ENCODE measurements at places on chromosomes 5 and 9.

DNA sequence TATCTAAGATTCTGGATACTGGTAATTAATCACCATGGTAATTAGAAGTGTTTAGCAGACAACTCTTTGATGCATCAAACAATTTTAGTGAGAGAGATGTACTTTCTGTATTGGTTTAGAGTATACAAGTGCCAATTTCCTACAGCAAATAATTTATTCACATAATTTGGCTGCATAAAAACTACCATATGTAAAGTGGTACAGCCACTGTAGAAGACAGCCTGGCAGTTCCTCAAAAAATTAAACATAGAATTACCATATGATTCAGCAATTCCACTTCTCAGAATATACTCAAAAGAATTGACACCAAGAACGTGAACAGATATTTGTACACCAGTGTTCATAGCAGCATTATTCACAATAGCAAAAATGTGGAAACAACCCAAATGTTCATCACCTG, 36.2 kb downstream of the PHAX start:
- no peak for DNase-seq

- DNase-seq = no peak
These were observed 313.9 kb upstream of the TRPC7 start for GRCh38 chr5:136679233-136679632.

GRCh38 chr5:5146530-5147160, 6.5 kb downstream of the ADAMTS16 start:
- no peak for DNase-seq

- DNase-seq = no peak
These were observed 6.6 kb upstream of the CCDC187 start for GRCh38 chr9:136310273-136311030.

DNA sequence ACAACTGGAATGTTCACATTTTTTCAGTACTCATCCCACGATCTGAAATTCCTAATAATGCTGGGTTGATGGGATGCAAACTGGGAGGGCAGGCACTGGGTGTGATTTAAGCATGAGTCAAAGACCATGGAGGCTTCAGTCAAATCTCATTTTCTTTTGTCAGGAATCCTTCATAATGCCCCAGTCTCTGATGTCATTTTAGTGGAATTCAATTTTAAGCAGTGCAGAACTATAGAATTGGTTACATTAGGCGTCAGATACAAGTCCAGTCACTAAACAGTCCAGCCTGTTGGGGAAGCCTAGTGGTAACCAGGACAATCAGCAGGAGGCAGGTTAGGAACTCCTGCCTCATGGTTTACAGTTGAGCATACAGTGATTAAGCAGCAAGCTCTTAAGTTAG, 41.0 kb upstream of the TMEM215 start:
- no peak for DNase-seq

DNA sequence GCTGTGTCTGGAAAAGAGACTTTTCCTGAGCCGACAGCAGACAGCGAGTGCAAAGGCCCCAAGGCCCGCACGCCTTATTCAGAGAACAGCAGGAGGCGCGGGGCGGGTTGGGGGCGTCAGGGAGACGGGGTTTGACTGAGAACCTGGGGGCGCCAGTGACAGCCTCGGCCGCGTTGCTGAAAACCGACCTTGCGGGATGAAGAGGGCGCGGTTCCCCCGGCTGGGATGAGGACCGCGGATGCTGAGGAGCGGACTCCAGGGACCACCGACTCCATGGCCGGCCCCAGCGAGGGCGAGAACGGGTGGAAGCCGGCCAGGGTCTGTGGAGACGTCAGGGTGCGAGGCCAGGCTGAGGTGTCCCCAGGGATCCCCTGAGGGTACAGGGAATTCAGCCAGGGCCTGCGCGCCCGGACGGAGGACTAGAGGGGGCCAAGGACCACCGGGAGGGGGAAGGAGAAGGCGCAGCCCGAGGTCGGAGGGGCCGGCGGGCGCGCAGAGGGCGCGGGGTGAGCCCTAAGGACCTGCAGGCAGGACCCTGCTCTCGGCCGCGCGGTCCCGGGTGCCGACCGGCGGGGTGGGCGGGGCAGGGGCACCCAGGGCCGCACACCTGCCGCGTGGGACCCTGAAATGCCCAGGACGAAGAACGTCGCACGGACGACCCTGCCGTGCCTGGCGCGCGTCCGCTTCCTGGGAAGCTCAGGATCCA, 837 bp upstream of the AHRR start:
- no peak for DNase-seq

GRCh38 chr9:21993893-21994555, at the start of gene CDKN2A:
Gene CDKN2A, minus strand, starts transcription at chr9:21994392.
- DNase-seq = no peak

GRCh38 chr5:134444941-134445471, 33.3 kb upstream of the CDKN2AIPNL start:
- DNase-seq = no peak

GRCh38 chr9:16521868-16522411, 348.5 kb downstream of the BNC2 start:
- DNase-seq = no peak

DNA sequence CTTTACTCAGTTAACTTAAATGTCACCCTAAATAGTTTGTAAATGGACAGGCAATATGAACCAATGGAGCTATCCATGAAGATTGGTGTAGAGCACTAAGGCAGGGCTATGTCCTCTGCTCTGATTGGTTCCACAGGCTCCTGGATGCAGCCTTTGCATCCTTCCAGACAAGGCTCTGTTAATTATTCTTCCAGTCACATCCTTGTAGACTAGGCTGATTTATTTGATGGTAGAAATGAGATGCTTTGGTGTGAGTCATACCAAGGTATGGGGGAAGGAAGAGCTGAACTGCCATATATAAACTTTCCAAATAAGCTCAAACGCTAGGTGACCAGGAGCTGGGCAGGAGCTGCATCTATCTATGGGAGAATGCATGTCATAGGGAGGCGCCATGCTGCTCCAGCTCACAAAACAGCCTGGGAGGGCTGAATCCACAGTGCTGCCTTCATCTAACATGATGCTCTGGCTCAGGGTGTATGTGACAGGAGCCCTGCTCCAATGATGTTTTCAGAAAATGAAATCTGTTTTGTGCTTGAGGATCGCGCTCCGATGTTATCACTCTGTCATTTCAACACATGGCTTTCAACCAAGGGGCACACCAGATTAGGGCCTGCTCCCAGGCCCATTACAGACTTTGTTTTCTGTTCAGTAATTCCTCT, 818.0 kb upstream of the ZNF608 start:
- no peak for DNase-seq

DNA sequence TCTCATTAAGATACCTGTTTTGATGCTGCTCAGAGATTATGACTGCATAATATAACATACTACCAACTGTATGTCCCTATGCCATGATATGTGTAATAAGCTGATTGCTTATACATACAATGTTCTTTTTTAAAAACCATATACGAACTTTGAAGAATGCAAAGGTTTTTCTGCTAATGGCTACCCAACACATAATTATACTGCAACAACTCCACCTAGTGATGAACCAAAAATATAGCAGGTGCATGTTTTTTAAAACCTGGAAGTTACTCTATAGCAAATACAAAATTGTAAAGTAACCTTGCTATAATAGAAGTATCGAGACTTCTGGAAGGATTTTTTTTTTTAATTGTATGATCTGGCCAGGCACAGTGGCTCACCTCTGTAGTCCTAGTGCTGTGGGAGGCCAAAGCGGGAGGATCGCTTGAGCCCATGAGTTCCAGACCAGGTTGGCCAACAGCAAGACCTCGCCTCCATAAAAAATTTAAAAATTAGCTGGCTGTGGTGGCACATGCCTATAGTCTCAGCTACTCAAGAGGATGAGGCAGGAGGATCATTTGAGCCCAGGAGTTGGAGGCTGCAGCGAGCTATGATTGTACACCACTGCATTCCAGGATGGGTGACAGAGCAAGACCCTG, 49.1 kb downstream of the HOMER1 start:
- DNase-seq = no peak

DNA sequence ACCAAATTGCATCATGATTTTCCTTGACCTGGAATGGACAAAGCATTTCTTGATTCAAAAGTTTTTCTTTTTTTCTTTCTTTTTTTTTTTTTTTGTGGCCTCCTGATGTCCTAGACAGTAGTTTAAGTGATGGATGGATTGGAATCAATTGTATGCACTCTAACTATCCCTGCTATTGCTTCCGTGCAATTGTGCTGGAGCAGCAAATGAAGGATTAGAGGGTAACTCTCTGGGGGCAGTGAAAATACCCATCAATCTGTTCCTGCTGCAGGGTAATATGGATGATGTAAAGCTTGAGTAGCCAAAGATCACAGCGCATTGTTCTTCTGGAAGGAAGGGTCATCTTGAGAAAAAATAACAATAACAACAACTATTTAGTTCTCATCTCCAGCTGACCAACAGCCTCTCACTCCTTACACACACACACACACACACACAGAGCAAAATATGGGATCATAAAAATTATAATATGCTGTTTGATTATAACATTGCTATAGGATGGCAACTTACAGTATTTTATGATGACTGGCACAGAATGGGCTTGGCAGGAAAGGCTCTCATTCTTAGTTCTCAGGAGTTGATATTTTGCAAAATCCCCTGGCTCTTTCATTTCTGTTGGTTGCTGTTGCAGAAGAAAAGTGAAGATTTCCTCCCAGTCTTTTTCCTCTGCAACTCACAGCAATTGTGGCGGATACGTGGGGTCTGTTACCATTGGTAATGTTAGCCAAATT, 160.9 kb upstream of the DMAC1 start:
- no peak for DNase-seq

GRCh38 chr9:88991066-88992034, at the start of gene S1PR3:
Gene S1PR3, plus strand, starts transcription at chr9:88991468. Its CDS starts 9,733 bp downstream, at chr9:89001201.
- DNase-seq = peak; percentile 69

GRCh38 chr5:143196601-143197259, 206.8 kb downstream of the NR3C1 start:
- DNase-seq = no peak

DNA sequence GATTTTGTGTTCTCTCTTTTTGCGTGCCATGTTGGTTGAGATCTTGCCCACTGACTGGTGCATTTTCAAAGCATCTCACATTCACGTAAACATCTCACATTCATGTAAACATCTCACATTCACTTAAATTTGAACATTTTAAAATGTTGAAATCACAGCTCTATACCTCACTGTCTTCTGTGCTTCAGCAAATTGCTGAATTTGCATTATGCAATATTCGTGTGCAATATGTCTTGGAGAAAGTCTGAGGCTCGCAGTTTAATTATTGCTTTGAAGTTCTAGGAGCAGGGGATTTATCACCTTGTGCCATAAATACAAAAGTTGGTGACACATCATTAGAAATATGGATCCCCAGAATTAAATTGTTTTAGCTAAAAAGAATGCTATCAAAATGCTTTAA, 42.6 kb downstream of the TNFSF15 start:
- no peak for DNase-seq

GRCh38 chr5:111997711-111998110, 240.7 kb upstream of the NREP start:
- DNase-seq = no peak

GRCh38 chr5:177311392-177311722, 341 bp downstream of the MXD3 start:
- peak; percentile 39 for DNase-seq

DNA sequence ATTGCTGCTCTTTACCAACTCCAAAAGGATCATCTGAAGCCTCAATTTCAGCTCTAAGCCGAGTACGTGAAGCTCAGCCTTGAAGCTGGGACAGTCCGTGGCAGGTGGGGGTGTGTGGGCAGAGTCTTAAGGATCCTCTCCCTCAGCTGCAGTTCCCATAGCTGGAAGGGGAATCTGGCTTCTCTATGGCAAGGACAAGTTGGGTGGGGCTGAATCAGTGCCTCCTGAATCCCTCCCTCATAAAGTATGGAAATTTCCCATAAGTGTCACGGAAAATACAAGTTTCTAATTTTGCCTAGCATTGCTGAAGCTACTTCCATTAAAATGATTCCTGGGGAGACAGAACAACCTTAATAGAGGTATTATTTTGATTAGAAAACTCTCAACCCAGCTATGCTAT, 47.9 kb upstream of the SMIM32 start:
- no peak for DNase-seq

DNA sequence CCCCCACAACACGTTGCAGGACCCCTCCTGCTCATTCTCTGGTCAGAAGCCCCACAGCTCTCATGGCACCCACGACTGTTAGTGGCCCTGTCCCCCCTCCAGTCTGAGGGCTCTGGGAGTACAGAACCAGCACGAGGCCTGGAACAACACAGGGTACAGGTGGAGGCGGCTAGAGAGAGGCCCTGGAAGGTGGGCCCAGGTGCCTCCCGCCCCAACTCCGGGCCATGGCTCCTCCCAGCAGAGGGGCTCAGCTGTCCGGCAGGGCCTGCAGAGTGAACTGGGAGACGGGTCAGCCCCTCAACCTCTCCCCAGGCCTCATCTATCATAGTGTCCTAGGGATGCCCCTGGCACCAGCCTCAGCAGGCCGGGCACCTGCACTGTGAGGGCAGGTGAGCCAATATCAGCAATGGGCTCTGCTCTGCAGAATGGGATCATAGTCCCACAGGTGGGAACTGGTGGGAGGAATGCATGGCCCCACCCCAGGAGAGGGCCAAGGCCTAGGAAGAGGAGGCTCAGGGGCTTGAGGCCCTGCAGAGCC, 58.6 kb downstream of the BARX1 start:
- DNase-seq = peak; percentile 43

- no peak for DNase-seq
These were observed 11.5 kb upstream of the SPOCK1 start for GRCh38 chr5:137510671-137511070.

GRCh38 chr9:116572095-116572748, 114.9 kb upstream of the TRIM32 start:
- DNase-seq = peak; percentile 86

DNA sequence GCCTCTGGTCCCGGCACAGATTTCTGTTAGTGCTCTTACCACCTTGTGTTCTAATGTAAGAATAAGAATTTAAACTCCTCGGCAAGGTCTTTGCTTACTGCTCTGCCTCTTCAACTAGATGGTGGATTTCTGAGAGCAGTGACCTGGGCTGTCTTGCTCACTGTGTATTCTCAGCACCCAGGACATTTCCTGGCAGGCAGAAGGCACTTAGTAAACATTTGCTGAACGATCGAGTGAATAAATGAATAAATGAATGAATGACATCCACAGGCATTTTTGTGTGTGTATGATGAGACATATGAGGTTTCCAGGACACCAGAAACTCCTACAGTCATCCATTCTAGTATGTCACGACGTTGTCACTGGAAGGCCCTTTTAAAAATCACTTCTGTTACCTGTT, 143.2 kb downstream of the BOD1 start:
- DNase-seq = no peak

Data from right lobe of liver (tissue), 6 donors.